Stimulated activated naive CD8-positive, alpha-beta T cell treated with anti-CD3 and anti-CD28 coated beads, Interleukin-15, Interleukin-2, amounts not matched to agents 100 U/mL and 50 U/mL, for 24 hours (primary cell): ENCODE measurements at places on chromosomes 16 and 17.

GRCh38 chr17:64662774-64663367 lies 764 bp upstream of the SMURF2 start:
- DNase-seq, result no peak

- no peak for DNase-seq
These were observed 2.8 kb downstream of the HAS3 start for GRCh38 chr16:69108064-69108904.

GRCh38 chr16:89200124-89200849 lies at the start of gene SLC22A31:
TSS of gene SLC22A31 (minus strand) at chr16:89200537. CDS start at chr16:89200501, 36 bp downstream.
- DNase-seq, result no peak

- DNase-seq, result peak; percentile 46
These were observed 1.0 kb downstream of the ZNRF1 start for GRCh38 chr16:74999609-75000480.

- no peak for DNase-seq
These were observed 1.8 kb downstream of the SSTR5 start for GRCh38 chr16:1074379-1074649.

- peak; percentile 62 for DNase-seq
These were observed 14.0 kb upstream of the DPEP1 start for GRCh38 chr16:89599451-89599858.

DNA sequence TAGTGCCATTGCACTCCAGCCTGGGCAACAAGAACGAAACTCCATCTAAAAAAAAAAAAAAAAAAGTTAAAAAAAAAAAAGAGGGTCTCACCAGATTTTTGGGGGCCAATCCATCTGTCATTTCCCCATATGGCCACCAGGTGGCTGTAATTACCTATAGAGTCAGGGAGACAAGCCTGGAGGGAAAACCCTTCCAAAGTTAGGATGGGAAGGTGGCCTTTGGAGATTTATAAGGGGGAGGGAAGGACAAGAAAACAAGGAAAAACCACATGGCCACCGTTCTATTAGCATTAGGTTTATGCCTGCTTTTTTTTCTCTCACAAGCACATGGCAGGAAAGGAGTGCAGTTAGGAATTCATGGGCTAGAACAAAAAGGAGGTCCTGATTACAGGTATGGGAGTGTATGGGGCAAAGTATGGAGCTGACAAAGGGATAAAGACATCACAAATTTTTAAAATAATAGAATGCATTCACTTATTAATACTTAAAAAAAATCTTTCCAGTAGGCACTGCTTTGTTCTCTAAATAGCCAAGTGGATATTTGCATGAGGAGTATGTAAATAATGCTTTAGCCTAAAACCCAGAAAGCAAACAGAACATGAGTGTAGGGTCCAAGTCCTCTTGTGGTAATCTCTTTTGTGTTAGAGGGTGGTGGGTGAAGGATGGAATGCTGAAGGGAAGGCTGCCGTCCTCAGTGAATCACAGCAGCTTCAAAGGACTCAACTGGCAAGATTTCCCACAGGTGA lies 5.1 kb downstream of the CYB5D1 start:
- DNase-seq, result peak; percentile 68

DNA sequence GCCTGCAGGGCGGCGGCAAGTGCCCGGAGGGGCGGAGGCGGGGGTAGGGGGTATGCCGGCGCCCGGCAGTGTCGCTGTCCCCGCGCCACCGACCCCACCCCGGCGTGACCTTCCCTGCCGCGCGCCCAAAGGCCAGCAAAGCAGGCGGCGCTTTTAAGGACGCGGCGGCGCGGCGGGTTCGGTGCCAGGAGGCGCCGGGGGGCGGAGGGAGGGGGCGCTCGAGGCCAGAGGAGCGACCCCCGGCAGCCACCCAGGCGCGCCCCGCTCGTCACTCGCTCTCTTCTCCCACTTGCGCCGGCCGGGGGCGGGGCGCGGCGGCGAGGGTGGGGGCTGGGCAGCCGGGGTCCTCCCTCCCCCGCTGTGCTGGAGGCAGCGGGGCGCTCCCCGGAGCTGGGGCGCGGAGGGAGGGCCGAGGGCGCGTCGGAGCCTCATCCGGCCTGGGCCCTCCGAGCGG lies 8.6 kb upstream of the BAHCC1 start:
- DNase-seq, result peak; percentile 44

- DNase-seq, result no peak
These were observed 45.0 kb downstream of the SLC5A11 start for GRCh38 chr16:24890746-24891145.

DNA sequence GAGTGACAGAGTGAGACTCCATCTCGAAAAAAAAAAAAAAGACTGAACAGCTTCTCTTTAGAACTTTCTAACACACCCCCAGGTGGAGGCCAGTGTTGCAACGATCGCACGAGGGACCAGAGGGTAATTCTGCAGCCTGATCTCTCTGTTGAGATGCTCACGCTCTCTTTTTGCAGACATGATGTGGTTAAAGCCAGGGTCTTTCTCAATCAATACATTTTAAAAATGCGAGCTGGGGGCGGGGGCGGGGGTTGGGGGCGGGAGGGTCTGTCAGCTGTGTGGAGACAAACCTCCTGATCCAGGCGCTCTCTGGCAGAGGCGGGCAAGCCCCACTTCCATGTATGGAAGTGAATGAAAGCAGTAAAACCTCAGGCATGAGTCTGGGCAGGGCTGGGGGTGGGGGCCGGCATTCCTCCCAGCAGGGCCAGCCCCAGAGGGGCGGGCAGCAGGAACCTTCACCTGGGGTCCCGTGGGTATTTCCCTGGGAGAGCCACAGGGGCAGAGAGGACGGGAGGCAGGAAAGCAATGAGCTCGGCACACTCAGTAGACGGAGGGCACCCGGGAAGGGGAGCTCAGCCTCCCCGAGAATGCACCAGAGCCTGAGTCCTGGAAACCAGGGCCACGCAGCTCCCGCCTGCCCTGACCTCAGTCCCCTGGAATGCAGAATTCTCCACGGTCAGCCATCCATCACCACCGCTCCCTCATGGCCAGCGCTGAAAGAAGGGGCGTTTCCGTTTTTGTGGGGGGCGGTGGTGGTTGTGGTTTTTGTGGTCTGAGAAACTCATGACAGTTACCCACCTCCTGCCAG lies 28.0 kb downstream of the NXN start:
- DNase-seq, result no peak

- DNase-seq, result peak; percentile 84
These were observed 120.9 kb downstream of the MRM1 start for GRCh38 chr17:36722121-36722902.

GRCh38 chr17:330993-331701 lies 21.5 kb downstream of the RPH3AL start:
- no peak for DNase-seq

DNA sequence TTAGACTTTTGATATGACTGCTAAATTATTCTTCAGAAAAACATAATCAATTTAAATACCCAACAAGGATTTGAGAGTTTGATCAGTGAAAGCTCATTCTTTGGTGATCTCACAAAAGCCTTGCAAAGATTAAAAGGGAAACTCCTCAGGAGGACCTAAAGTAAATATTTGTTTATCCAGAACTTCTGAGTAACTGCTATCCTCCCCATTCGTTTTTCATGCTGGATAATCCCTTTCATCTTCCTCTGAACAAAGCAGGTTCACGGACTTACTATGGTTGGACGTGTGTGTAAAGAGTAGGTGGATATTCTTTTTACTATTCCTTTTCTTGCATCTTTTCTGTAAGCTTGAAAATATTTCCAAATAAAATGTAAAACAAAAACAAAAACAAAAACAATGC lies 124.7 kb downstream of the CPPED1 start:
- no peak for DNase-seq

- DNase-seq, result peak; percentile 23
These were observed 90.5 kb upstream of the SOX9 start for GRCh38 chr17:72030067-72030899.

DNA sequence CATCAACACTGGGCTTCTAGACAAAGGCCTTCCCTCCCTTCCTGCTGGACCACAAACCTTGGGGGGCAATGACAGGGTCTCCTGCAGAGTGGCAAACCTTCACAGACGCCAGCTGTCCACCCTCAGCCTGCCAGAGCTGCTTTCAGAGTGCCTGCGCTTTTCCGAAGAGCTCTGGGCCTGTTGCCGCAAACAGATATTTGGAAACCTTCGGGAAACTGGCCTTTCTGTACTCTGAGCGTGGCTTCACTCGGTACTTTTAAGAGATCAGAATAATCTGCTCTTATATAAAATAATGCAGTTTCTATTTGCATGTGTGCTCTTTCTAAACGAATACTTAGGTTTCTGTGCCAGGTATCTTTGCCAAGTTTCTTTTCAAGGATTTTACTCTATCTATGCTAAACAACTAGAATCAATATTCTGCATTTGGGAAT lies 152.1 kb upstream of the CHMP6 start:
- DNase-seq, result no peak

- DNase-seq, result no peak
These were observed 5.3 kb downstream of the MPO start for GRCh38 chr17:58275417-58275816.

GRCh38 chr16:19555186-19555937 lies at the start of gene VPS35L:
TSS of gene VPS35L (plus strand) at chr16:19555703. CDS start at chr16:19555730, 27 bp downstream.
- peak; percentile 94 for DNase-seq

DNA sequence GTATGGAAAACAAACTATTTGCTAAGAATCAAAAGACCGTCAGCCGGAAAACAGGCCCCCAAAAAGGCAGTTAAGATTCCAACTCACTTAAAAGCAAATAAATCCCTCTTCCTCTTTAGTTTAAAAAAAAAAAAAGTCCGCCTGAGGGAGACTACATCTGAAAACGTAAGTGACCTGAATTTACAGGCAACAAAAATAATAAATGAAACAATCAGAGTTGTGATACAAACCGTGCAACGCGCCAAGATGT lies 1.1 kb downstream of the KANSL1 start:
- DNase-seq, result no peak

GRCh38 chr17:68686108-68686988 lies 85.2 kb upstream of the FAM20A start:
- DNase-seq, result no peak

GRCh38 chr17:79338604-79339003 lies 264.0 kb downstream of the ENGASE start:
- DNase-seq, result no peak

DNA sequence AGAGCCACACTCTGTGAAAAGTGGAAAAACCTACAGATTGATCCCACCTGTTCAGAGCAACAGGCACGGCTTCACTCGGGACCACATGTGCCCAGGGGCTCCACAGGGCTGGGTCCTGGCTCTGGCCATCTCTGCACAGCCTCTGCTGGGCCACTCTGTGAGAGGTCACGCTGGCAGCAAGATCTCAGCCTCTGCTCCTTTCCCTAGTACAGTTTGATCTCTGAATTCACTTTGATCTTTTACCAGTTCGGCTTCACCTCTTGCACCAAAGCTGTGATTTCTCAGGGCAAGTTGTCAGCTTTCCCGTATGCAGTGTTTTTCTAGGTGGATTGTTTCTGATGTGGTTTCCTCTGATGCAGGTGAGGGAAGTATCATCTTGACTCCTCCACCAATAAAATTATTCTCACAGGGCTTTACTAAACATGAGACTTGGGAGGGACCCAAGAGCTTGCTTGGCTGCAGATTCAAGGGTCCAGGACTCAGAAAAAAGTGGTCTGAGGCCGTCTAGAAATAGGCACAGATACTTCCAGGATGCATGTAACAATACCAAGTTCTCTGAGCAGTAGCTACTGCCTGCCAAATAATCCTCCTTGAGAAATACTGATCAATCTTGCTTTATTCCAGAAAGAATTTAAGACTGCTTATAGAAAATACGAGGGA lies 24.0 kb upstream of the ALDH3A1 start:
- no peak for DNase-seq

DNA sequence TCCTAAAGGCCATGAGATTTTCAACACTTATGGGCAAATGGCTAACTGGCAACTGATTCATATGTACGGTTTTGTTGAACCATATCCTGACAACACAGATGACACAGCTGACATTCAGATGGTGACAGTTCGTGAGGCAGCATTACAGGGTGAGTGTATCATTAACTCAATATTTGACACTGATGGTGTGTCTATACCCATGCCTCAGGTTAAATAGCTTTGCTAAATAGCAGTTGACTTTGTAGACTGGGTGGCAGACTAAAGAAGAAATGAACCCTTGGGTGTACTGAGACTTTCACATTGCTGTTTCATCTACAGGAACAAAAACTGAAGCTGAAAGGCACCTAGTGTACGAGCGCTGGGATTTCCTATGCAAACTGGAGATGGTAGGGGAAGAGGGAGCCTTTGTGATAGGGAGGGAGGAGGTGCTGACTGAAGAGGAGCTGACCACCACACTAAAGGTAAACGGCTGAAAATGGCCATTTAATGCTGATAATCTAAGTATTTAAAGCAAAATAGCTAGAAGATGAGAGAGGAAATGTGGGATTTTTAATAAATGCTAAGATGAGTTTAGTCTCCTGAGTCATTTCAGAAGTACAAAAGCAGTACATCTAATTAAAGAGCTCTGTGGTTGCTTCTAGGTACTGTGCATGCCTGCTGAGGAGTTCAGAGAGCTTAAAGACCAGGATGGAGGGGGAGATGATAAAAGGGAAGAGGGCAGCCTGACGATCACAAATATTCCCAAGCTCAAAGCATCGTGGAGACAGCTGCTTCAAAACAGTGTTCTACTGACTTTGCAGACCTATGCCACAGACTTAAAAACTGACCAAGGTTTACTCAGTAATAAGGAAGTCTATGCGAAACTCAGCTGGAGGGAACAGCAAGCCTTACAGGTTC lies 3.0 kb downstream of the SETD6 start:
- no peak for DNase-seq

DNA sequence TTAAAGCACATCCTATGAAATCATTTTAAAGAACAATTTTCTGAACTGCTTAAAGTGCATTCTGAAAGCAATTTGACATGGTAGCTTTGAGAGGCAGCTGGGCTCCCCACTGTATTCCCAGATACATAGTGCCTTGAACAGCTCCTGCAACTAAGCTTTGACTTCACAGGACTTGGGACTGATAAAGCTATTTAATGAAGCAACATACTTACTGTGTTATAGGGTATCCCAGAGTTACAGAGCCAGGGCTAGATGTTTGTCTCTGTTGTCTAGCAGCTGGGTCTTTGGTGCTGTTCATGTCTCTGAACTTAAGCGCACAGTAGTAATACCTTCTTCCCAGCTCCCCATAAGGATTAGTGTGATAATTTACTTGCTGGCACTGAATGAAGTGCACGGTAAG lies 862 bp downstream of the ACSM1 start:
- no peak for DNase-seq

- DNase-seq, result no peak
These were observed 308.7 kb upstream of the TNRC6C start for GRCh38 chr17:77649717-77650211.

GRCh38 chr17:51398128-51398525 lies 137.8 kb downstream of the UTP18 start:
- DNase-seq, result no peak

DNA sequence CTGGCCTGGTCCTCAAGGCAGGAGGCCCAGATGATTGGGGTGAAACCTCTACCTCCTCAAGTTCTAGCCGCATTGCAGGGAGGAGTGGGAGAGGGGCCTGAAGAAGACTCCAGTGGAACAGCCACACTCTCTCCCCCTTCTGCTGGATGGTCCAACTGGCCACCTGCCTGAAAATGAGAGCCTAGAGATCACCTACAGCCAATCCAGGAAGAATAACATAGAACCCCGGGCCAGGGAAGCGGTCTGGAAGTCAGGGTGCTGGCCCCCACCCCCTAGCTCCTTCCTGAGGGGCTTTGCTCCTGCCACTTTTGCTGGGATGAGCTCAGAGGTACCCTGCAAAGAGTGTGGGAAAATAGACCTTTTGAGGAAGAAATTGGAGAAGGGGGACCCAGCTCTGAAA lies 1.8 kb downstream of the SLC6A2 start:
- DNase-seq, result no peak
